ENCODE measurements at places on chromosomes 3 and 15.
A peak's percentile ranks its signal among the peaks of the same experiment; 100 is the strongest.

DNA sequence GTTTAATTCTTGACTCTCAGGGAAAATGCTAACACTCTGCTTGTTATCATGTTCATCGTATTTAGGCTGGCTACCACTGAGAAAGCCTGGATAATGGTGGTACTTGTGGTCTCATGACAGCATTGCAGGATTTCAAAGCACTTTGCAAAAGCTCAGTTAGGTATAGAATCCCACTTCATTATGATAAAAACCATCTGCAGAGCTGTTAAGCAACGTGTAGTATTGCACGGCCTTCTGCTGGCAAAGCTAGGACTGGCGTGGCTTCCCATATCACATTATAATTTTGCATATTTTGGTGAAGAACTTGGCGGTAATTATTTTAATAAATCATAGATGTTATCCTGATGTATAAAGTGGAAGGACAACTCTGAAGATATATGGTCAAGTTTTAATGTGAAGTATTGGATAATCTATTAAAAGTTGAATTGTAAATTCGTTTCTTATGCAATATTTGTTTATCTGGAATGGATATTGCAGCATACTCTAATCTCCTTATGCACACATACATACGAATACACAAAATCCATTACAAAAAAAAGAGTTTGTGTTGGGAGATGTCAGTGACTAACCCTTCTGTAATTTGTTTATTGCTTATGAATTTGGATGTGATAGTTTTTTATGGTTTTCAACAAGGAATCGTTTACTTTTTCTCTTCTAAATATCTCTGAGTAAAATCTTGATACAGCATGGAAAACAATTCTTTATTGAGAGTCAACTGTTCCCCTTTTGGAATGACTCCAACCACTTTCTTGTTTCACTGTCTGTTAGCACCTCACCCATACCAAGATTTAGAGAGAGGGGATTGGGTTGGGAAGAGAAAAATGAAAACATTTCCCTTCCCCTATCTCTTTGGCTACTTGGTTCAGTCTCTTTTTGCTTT, 9.2 kb downstream of the RAB8B start:
- no peak for DNase-seq

DNA sequence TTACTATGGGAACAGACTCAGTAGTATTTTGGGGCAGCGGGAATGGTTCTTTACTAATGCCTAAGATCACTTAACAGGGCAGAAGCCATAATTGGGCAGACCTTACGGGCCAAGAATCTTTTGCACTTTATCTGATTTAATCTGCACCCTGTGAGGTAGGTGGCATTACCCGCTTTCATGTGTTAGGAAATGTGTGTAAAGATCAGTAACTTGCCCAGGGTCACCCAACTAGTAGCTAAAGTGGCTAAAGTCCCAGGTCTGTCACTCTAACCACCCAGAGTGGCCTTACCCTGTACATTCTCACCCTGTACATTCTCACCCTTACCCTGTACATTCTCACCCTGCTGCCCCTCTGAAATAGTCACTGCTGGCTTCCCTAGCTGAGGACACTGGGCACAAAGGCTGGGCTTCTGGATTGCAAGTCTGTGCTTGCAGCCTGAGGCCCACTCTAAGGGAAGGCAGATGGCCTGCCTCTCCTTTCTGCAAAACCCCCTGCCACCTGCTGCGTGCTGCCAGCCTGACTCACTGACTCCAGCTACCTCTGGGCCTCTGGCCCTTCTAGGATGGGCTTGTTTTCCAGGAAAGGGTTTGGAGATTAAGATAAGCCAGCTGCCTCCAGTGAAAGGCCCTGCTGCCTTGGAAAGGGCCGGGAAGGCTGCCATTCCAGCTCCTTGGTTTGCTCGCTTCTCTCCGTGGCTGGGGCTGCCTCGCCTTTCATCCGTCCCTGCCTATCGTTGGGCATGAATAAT, 37.5 kb upstream of the MYZAP start:
- DNase-seq: peak; percentile 57

DNA sequence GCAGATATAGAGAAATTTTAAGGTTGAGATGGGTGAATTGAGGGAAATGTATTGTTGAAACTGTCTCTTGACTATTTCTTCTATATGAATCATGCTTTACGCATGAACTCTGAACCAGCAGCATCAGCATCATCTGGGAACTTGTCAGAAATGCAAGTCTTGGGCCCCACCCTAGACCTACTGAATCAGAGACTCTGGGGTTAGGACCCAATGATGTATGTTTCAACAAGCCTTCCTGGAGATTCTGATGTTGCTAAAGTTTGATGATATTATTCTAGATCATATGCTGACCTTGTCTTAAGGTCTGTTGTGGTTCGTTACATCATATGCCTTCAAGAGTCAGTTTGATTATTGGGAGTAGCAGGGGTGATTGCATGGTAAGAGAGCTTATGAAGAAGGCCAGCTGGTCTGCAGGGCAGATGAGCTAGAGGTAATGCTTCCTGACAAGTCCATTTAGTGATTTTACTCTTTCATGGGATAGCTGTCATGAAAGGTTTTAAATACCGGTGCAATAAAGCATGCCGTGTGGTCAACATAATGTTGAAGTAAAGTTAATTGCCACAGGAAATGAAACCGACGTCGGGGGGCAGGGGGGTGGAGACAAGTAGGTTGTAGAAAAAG, 152.4 kb upstream of the MRPL3 start:
- no peak for DNase-seq

DNA sequence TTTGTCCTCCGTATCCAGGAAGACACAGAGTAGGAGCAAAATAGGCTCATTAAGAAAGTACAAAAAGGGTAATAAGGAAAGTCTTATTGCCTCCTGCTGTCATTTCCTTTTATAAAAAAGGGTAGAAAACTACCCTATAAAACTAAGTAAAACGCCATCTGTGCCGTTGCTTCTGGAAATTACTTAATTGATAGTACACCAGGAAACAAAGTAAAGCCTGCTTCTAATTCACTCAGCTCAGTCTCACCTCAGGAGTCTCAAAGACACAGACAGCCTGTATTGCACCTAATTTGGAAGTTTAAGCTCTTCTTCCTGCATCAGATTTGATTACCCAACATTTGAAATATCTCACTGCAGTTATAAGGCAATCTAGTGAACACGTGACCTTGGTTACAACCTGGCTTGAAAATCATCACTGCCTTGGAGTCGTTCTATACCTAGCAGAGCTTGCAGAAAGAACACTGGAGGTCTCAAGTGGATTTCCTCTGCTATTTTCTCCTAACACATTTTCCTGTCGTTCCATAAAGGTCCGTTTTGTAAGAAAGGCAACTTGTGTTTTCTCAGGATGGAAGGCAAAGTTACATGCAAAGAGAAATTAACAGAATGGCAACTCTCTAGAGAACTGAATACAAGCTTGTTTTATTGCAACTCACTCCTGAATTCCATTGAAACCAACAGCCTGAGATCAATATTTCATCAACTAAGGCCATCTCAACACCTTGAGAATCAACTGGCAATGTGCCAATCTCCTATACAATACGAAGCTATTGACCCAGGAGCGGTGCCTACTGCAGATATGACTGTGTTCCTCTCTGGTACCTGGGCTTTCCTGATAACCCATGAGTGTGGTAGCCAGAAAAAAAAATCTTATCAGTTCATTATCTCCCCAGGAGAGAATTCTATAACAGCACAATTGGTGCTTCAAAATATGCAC, 203.3 kb upstream of the LMCD1 start:
- no peak for DNase-seq

DNA sequence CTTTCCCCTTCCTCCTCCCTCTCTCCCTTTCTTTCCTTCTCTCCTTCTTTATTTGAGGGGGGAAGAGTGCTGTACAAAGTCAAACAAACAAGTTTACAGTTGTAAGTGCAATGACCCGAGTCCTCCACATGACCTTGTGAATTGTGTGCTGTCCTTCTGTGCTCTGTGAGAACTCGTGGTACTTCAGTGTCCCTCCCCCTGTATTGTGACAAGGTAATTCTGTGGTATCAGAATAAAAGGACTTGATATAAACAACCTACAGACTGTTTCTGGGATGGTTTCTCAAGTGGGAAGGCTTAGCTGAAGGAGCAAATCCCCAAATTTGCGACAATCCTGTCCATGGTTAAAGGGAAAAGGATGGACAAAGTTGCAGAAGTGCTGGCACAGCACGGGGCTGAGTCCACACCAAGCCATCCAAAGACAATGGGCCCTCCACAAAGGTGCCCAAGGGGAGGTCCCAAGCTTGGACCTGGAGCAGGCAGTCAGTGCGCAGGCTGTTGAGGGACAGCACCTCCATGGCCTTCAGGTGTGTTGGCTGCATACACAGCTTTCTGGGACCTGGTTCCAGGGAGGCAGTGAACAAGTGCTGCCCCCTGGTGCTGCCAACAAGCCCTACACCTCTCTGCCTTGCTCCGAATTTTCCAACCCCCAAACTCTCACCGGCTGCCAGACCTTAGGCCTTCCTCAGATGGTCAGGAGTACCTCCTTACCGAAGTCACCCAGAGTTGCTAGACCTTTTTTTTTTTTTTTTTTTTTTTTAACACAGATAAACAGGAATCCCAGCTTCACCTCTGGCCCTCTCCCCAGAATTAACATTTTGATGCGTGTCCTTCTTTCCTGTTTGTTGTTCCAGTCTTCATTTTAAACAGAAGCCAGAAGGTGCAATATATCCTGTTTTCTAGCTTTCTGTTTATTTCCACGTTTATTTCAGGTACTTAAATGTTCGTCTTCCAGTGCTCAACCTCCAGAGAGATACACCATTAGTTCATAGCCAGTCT, 2.6 kb upstream of the APEH start:
- DNase-seq: peak; percentile 58

DNA sequence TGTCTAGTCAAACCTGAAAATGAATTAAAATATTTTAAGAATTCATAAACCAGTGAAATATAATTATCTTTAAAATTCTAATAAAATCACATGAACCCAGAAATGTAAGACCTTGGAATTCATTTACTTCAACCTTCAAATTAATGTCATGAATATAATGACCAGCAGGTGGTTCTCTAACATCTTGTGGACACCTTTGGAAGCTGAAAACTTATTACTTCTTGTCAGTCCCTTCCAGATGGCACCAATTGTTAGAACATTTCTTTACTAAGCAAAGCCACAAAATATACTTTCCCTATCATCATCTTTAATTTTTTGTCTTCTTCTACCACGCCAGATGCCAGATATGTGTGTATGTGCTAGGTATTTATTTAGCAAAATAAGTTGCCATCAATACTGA, 240.0 kb downstream of the MBNL1 start:
- DNase-seq: no peak

GRCh38 chr3:4776980-4777581, 202.2 kb upstream of the BHLHE40 start:
- no peak for DNase-seq

DNA sequence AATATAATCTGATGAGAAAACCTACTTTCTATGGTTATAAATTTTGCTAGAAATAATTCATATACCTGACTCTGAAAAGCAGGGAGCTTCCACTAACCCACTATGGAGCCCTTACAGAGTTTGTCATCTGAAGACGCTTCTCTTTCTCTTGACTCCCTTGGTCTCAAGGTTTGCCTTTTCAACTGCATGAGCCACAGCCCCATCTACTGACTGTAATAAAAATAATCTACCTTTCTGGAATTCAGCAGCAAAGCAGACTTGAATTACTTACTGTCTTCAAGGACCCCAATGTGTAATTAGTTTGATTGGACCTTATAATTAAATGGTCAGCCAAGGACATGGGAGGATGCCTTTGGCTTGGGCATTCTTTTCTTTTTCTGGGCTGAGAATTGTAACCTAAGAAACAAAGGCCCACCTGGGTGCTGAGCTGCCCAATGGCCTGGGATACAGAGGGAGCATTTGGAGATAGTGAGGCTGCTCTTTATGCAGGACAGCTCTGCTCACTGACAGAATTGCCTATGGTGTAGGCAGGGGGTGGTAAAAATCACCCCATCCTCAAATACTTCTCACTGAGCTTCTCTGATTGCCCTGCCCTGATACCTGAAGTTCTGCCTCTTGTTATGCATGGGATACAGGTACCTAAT, 178.6 kb upstream of the TRIM42 start:
- DNase-seq: peak; percentile 24

DNA sequence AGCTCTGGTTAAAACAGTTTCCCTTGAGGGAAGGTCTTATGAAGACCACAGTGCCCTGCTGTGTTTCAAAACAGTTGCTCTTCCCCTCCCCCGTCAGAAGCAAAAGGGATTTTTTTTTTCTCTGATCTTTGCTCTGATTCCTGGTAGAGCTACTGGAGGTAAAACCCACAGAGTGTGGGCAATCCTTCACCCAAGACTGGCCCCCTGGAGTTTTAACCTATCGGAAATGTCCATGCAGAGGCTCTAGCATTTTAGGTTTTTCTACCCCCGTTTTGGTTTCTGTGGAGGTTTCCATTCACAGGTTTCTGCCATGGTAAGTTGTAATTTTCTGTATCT, 27.7 kb downstream of the GRM2 start:
- DNase-seq: no peak

DNA sequence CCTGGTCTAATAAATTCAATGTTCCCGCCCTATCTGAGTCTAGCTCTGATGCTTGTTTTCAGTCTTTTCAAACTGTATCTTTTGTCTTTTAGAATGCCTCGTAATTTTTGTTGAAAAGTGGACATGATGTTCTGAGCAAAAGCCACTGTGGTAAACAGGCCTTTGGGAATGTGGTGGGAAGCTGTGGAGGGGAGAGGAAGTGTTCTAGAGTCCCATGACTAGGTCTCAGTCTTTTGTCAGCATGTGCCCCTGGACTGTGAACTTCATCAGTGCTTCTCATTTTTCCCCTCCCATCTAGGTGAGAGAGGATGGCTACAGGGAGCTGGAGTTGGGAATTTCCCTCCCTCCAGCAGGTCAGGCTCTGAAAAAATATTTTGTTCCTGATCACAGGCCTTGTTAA, 33.7 kb downstream of the SUSD5 start:
- no peak for DNase-seq

GRCh38 chr3:141413391-141413790, 45.1 kb downstream of the ZBTB38 start:
- no peak for DNase-seq

All from Daoy (cell line).